HT-29 (cell line): ENCODE measurements at places on chromosomes 11 and 22. TPM values are rescaled to one million over a fixed set of nuclear protein-coding genes. Genes with fewer than 3 reads are reported as not detected.
A peak's percentile ranks its signal among the peaks of the same experiment; 100 is the strongest.

DNA sequence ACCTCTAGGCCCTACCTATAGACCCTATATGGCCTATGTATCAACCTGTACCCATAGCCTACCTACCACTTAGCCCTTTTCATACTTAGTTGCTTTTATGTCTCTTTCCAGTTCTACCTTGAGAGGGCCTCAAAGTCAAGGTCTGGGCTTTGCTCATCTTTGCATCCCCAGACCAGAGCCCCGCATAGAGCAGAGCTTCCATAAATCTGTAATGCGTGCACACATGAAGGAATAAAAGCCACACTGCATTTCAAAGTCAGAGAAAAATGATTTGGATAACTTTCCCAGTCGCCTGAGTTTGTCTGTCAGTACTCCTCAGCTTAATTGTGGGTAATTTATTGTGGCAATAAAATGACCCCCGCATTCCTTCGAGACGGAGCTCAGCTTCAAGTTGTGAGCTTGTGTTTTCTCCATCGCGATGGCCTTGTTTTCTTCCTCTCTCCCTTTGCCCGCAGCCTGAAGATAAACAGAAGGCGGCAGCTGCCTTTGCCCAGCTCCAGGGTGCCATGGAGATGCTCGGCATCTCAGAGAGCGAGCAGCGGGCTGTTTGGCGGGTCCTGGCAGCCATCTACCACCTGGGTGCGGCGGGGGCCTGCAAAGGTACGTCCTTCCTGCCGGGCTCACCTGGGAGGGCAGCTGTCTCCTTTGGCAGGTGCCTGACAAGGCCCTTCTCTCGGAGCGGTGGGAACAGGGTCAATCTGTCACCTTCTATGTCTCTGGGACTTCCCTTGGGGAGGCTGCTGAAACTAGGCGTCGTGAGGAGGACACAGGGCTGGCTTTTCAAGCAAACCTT is 55.7 kb downstream of the MYO18B start:
- no peak for DNase-seq

- no peak for DNase-seq
These were observed 61.8 kb upstream of the POU2AF2 start for GRCh38 chr11:111183706-111184105.

DNA sequence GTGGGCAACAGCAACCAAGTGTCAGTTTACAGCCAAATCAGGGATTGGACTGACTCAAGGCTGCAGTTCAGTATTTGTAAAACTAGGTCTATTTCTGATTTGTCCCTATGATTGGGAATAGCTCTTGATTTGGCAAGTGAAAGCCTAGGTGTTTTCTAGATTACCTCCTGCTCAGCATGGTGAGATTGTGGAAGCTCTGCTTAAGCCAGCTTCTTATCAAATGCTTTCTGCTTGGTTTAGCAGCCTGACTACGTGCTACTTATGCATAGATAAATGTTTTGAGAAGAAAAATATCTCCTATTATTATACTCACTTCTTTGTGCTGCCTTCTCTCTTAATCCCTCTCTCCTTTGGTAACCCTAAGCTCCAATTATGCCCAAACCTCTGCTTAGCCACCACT is 86.3 kb upstream of the AMOTL1 start:
- no peak for DNase-seq

- DNase-seq, result peak; percentile 89
These were observed 14.8 kb downstream of the CHKA start for GRCh38 chr11:68106165-68106940.

GRCh38 chr11:31720671-31721365 is 90.3 kb downstream of the PAX6 start:
- no peak for DNase-seq

DNA sequence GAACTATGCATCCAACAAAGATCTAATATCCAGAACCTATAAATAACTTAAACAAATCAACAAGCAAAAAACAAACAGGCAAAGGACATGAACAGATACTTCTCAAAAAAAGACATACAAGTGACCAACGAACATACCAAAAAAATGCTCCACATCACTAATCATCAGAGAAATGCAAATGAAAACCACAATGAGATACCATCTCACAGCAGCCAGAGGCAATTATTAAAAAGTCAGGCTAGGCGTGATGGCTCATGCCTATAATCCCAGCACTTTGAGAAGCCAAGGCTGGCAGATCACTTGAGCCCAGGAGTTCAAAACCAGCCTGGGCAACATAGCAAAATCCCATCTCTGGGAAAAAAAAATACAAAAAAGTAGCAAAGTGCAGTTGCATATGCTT is 10.7 kb downstream of the SAA4 start:
- DNase-seq, result no peak

Gene STK33
- not detected in 2 replicates for total RNA-seq
